Mucosa of gallbladder (tissue), 1 donor: ENCODE measurements at places on chromosomes 4 and X. TPM values are rescaled to one million over a fixed set of nuclear protein-coding genes. Genes with fewer than 3 reads are reported as not detected.

The MAGEB10 gene
- total RNA-seq = not detected

DNA sequence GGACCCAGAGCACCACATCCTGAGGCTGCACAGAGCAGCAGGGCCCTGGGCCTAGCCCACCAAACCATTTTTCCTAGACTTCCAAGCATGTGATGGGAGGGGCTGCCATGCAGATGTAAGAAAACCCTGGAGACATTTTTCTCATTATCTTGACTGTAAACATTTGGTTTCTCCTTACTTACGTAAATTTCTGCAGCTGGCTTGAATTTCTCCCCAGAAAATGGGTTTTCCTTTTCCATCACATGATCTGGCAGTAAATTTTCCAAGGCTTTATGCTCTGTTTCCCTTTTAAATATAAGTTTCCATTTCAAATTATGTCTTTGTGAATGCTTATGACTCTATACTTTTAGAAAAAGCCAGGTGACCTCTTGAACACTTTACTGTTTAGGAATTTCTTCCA is 945.9 kb upstream of the NDST4 start:
- DNase-seq = no peak

The P2RY4 gene
- total RNA-seq = not detected

GRCh38 chrX:37888010-37888409 is 40.6 kb upstream of the DYNLT3 start:
- no peak for DNase-seq

The CCNA2 gene
- 2.9 TPM for total RNA-seq
